Anterior cingulate cortex (tissue), 58 donors: ENCODE measurements at places on chromosomes 13 and 19.

DNA sequence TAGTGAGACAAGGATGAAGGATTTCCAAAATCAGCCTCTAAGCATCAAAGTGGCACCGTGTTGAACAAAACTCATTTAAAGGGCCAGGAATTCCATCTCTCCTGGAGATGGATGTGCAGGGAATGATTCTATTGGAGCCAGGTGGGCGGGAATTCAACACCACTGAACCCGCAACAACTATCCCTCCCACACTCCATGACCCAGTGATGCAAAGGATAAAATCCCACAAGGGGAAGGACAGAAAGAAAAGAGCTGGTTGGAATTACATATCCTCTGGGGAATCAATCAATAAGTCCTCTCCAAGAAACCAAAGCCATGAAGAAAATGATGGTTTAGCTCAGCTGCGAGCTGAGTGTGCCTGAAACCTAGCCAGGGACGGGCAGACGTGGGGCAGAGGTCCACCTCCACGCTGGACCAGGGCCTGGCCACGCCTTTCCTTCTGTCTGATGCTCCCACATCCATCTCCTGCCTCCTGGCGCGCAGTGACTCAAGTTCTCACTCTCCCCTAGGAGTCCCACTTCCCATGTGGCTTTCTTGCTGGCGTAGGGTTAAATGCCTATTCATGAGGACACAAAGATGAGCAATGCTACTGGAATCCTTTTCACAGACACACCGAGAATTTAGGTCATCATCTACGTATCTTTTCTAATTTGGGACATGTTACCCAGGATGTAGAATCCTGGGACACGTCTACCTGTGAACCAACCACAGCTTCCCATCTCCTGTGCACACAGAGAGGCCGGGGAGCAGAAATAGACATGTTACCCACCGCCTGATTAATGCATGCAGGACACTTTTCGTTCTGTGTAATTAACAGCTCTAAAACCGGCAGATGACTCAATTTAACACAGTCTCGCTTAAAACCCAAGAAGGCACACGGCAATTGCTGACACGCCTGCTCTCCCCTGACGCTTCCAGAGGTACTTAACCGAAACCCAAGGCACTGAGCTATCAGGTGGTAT, 48.6 kb downstream of the PEPD start:
- no peak for DNase-seq

GRCh38 chr13:32737111-32737571, 150.9 kb downstream of the PDS5B start:
- DNase-seq, result no peak

DNA sequence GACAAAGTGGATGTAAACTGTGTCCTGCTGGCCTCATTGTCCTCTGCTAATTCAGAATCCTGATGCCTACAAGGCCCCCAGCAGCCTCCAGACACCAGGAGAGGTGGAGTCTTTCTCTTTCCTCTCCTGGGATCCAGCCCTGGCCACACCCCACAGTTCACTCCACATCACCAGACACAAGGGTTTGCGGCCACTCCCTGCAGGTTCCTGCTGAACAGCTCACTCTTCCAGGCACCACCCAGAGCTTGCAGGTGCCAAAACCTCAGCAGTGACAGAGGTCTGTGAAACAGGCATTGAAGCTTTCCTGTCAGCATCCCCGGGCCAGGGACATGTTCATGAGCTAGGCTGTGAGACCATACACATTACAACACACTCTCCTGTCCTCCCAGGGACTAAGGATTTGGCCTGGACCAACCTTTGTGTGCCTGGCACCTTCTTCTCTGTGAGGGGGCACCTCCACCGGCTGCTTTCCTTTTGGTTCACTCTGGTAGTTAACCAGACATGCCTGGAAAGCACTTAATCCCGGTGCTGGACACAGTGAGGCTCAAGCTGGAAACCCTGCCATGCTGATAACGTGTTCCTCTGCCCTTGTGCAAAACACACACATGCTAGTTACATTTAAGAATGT, 11.1 kb upstream of the ATP12A start:
- DNase-seq, result no peak

GRCh38 chr19:788983-789700, 8.1 kb upstream of the PTBP1 start:
- DNase-seq, result no peak

- DNase-seq, result peak; percentile 7
These were observed 75.9 kb upstream of the DOCK9 start for GRCh38 chr13:99053636-99054233.
